Thoracic aorta (tissue), 2 donors: ENCODE measurements at places on chromosomes 5 and 9. TPM values are rescaled to one million over a fixed set of nuclear protein-coding genes. Genes with fewer than 3 reads are reported as not detected.
A peak's percentile ranks its signal among the peaks of the same experiment; 100 is the strongest.

DNA sequence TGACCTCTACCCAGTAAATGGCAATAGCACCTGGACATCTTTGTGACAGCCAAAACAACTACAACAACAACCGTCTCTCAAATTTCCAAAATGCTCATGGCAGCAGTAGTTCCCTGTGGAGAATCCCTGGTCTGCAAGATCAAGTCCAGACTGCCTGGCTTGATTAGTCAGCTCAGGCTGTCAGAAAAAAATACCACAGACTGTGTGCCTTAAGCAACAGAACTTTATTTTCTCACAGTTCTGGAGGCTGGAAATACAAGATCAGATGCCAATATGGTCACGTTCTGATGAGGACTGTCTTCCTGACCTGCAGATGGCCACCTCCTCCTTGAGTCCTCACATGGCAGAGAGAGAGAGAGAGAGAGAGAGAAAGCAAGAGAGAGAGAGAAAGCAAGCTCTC is 52.3 kb upstream of the MOCS2 start:
- no peak overlapping the region for H3K4me3 ChIP-seq
- H3K36me3 ChIP-seq, result no peaks in the 10 kb centered on the region
- H3K27me3 ChIP-seq, result no peaks in the 10 kb centered on the region
- no peak overlapping the region for H3K27ac ChIP-seq
- no peak for DNase-seq
- peaks cover 12% of the 10 kb centered on the region for H3K4me1 ChIP-seq

DNA sequence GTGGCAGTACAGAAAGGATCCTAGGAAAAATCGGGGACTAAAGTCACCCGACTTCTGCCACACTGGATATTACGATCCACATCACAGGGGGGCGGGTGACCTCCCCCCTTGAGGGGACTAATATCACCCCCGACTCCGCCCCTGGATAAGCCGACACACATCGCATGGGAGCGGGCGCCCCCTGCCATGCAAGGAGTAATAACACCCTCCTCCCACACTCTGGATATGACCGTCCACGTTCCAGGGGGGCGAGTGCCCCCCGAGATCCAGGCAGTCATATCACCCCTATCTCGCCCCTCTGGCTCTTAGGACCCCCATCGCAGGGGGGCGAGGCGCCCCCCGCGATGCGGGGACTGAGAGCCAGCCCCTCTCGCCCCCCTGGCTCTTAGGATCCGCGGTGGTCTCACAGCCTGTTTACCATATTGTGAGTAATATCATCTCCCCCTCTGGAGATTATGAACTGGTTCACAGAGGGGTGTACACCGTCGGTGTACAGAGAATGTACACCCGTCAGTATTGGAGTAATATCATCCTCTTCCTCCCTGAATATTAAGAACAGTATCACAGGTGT is 423.0 kb downstream of the DIRAS2 start:
- no peaks in the 10 kb centered on the region for H3K4me1 ChIP-seq
- no peaks in the 10 kb centered on the region for H3K36me3 ChIP-seq
- H3K4me3 ChIP-seq, result no peak overlapping the region
- DNase-seq, result no peak
- H3K27ac ChIP-seq, result no peak overlapping the region
- no peaks in the 10 kb centered on the region for H3K27me3 ChIP-seq

DNA sequence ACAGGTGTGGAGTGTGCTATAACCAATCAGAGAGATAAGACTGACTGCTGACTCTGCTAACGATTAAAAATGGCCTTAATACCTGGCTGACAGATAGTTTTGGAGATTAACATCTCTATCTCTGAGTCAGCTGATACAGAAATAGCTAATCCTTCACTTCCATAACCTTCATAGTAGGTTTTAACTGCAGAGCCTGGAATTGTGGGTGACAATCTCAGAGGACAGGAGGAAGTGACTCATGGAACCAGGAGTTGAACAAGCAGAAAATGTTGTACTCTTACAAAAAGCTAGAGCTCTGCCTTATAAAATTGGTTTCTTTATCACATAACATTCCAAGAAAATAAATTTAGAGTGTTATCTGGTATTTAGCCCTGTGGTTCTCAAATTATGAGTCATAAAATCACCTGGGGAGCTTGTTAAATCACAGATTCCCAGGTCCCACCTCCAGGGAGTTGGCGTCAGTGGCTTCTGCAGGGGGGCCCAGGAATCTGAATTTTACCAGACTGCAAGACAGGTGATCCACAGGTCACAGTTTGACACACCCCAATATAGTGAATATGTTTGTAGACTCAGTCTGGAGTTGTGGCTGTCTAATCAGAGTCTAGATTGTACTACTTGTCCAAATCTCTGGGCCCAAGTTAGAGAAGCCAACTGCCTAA is 44.4 kb upstream of the AFAP1L1 start:
- H3K27me3 ChIP-seq, result no peaks in the 10 kb centered on the region
- no peak overlapping the region for H3K4me3 ChIP-seq
- DNase-seq, result no peak
- peaks cover 12% of the 10 kb centered on the region for H3K4me1 ChIP-seq
- H3K27ac ChIP-seq, result peak overlapping the region; percentile 41

GRCh38 chr9:80538976-80539375 is 967.2 kb downstream of the TLE4 start:
- no peak overlapping the region for H3K4me3 ChIP-seq
- no peaks in the 10 kb centered on the region for H3K27me3 ChIP-seq
- no peak for DNase-seq

DNA sequence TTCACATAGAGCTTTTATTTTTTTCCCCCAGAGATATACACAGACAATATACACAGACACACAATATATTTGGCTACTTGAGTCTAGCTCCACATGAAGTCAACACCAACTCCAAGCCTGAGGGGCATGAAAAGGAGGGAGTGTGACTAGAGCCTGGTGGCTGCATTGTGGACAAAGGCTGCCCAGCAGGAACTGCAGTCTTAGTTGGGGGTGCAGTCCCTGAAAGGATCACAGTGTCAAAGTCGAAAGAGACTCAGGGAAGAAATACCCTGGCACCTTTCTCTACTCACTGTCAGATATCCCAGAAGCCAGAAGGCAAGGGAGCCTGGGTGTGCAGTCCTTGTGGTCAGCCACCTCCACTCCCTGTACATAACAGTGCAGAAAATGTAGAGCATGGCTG is 231.6 kb upstream of the RPS23 start:
- no peaks in the 10 kb centered on the region for H3K36me3 ChIP-seq
- no peak overlapping the region for H3K27ac ChIP-seq
- no peak overlapping the region for H3K4me3 ChIP-seq
- DNase-seq, result no peak
- H3K4me1 ChIP-seq, result no peaks in the 10 kb centered on the region

DNA sequence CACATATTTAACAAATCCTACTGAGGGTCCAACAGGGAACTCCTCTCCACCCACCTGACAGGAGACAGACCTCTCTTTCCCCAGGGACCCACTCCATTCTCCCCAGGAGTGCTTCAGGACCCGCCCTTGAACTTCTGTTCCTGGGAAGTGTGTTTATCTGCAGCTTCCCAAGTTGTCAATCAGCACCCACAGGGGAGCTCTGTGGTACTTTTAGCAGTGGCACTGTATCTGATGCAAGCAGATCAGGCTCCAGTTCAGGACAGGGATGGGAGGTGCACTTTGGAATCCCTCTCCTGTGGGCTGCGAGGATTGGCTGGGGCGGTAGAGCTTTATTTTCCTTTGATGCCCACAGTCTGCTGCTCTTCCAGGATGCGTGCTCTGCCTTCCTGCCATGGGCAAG is 8.7 kb downstream of the GALNT10 start:
- no peak overlapping the region for H3K27ac ChIP-seq
- DNase-seq, result no peak
- no peak overlapping the region for H3K4me3 ChIP-seq
- H3K36me3 ChIP-seq, result peaks cover 4% of the 10 kb centered on the region
- peaks cover 13% of the 10 kb centered on the region for H3K4me1 ChIP-seq

GRCh38 chr5:140563596-140563995 is 802 bp downstream of the APBB3 start:
- no peak for DNase-seq
- H3K4me1 ChIP-seq, result peaks cover 55% of the 10 kb centered on the region
- peak overlapping the region; percentile 79 for H3K4me3 ChIP-seq
- peaks cover 10% of the 10 kb centered on the region for H3K36me3 ChIP-seq

DNA sequence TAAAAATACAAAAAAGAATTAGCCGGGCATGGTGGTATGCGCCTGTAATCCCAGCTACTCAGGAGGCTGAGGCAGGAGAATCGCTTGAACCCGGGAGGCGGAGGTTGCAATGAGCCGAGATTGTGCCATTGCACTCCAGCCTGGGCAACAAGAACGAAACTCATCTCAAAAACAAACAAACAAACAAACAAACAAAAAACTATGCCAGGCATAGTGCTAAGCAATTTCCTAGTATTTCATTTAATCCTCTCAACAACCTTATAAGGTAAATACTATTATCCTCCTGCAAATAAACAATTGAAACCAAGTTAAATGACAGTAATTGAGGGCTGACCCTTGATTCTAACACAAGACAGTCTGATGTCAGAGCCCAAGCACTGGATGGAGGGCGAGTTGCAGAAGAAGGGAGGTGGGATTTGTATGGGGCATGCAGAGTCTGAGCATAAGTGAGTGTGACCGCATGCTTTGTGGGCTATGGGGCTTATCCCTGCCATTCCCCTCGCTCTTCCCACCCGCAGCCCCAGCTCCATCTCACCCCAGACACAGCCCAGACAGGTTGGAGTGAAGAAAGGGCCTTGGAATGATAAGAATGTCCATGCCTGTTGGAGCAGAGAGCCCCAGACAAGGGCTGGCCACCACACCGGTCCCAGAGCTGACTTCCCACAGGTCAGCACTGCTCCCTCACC is 24.3 kb upstream of the RPS14 start:
- H3K27ac ChIP-seq, result no peak overlapping the region
- no peak for DNase-seq
- no peaks in the 10 kb centered on the region for H3K4me1 ChIP-seq
- H3K4me3 ChIP-seq, result no peak overlapping the region
- H3K27me3 ChIP-seq, result no peaks in the 10 kb centered on the region

DNA sequence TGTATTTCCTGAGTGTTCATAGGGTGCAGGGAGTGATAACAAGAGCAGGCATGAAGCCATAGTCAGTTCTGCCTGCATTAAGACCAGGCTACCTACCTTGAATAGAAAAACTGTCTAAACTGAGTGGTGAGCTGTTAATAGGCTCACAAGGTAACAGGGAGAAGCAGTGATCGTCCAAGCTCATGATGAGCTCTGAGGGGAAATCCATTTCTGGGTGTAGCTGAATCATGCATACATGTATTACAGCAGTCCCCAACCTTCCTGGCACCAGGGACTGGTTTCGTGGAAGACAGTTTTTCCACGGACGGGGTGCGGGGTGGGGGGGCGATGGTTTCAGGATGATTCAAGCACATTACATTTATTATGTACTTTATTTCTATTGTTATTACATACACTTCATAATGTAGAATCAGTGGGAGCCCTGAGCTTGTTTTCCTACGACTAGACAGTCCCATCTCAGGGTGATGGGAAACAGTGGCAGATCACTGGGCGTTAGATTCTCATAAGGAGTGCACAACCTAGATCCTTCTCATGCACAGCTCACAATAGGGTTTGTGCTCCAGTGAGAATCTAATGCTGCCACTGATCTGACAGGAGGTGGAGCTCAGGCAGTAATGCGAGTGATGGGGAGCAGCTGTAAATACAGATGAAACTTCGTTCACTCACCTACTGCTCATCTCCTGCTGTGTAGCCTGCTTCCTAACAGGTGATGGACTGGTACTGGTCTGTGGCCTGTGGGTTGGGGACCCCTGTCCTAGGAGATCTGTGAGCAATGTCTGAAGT is 100.0 kb upstream of the IL6ST start:
- DNase-seq, result no peak
- H3K4me1 ChIP-seq, result peaks cover 14% of the 10 kb centered on the region
- H3K27ac ChIP-seq, result no peak overlapping the region

DNA sequence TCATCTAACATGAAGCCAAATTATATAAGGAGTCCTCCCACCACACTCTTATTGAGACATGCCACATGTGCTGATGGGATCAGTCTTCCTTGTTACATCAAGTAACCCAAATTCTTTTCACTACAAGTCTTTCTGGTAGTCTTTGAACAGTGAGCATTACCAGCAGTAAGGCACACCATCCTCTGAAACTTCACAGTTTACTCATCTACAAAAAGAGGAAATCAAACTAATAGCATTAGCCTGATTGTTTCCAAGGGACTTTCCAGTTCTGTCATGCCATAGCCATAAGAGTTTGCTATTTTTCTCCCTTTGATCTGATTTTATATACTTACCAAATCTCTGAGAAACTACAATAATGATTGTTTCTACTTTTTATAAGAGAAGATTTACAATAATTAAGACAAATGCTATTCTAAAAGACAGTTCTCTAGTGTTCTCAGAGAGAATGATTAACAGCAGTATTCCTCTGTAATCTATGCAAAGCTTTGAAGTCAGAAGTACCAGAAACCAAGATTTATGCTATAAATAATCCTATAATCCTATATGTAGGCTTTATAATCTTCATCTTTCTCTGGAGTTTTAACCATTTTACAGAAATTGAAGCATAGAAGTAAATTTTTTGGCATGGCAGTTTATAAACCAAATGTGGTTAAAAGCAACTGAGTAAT is 166.2 kb upstream of the ACO1 start:
- no peaks in the 10 kb centered on the region for H3K36me3 ChIP-seq
- no peak overlapping the region for H3K4me3 ChIP-seq
- H3K4me1 ChIP-seq, result no peaks in the 10 kb centered on the region
- no peak for DNase-seq

DNA sequence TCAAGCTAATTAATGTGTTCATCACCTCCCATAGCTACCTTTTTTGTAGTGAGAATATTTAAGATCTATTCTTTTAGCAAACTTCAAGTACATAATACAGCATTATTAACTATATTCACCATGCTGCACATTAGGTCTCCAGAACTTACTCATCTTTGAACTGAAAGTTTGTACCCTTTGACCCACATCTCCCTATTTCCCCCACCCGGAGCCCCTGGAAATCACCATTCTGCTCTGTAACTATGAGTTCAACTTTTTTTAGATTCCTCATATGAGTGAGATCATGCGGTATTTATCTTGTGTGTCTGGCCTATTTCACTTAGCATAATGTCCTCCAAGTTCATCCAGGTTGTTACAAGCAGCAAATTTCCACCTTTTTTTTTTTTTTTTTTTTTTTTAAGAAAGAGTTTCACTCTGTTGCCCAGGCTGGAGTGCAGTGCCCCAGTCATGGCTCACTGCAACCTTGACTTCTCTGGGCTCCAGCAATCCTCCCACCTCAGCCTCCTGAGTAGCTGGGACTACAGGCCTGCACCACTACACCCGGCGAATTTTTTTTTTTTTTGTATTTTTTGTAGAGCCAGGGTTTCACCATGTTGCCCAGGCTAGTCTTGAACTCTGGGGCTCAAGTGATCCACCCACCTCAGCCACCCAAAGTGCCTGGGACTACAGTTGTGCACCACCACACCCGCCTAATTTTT is 100.4 kb upstream of the SAP30L start:
- no peaks in the 10 kb centered on the region for H3K27me3 ChIP-seq
- DNase-seq, result no peak
- H3K36me3 ChIP-seq, result no peaks in the 10 kb centered on the region
- no peak overlapping the region for H3K4me3 ChIP-seq
- H3K27ac ChIP-seq, result no peak overlapping the region
- H3K4me1 ChIP-seq, result no peaks in the 10 kb centered on the region

FAM81B gene
- total RNA-seq, result not detected

SLC28A3 gene
- 0.21 TPM for total RNA-seq

SMIM33 gene
- total RNA-seq, result not detected

TESK1 gene
- 64.5 TPM for total RNA-seq

SARDH gene
- total RNA-seq, result 4.3 TPM

OR1J2 gene
- 3.2 TPM for total RNA-seq

KIAA0825 gene
- 4.1 TPM for total RNA-seq

ACTBL2 gene
- total RNA-seq, result not detected

GFI1B gene
- total RNA-seq, result not detected

FAM169A gene
- total RNA-seq, result 2.2 TPM

TIMD4 gene
- 7.6 TPM for total RNA-seq

HCN1 gene
- not detected for total RNA-seq

ANKRD20A1 gene
- total RNA-seq, result 1.4 TPM
